Muscle of leg (tissue), 16 donors: ENCODE measurements at places on chromosomes 7 and 10. TPM values are rescaled to one million over a fixed set of nuclear protein-coding genes. Genes with fewer than 3 reads are reported as not detected.

Gene EVX1
- not detected for total RNA-seq

Gene NXPH1
- total RNA-seq, result not detected

Gene CDC14C
- 0.04 TPM for total RNA-seq

Gene DEPP1
- total RNA-seq, result 36.0 TPM

Gene RELN
- 9.3 TPM for total RNA-seq

Gene PRPF18
- total RNA-seq, result 34.2 TPM

Gene POMZP3
- total RNA-seq, result 3.4 TPM

Gene C10orf53
- not detected for total RNA-seq

Gene EGFR
- total RNA-seq, result 25.4 TPM

Gene COL26A1
- 1.2 TPM for total RNA-seq

Gene ALDH18A1
- total RNA-seq, result 52.4 TPM
